ENCODE measurements at places on chromosomes 16 and 17.

GRCh38 chr16:60060731-60061130 is 1326.6 kb upstream of the GOT2 start:
- no peak for DNase-seq

DNA sequence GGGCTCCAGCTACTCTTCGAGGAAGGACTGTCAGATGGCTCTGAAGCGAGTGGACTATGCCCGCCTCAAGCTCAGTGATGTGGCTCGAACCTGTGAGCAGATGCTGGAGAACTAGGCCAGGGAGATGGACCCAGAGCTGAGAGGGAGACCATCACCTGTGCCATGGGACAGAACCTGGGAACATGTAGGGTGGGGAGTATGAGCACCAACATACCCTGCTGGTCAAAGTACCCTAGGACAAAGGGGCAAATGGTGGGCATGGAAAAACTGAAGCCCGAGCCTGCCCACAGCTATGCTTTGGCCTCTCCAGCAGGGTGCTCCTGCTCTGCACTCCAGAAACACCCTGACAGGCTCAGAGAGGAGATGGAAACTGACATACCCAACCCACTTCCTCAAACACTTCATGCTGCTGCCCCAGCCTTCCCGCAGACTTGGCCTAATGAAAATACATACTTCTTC is 1.9 kb downstream of the MED11 start:
- DNase-seq: no peak

DNA sequence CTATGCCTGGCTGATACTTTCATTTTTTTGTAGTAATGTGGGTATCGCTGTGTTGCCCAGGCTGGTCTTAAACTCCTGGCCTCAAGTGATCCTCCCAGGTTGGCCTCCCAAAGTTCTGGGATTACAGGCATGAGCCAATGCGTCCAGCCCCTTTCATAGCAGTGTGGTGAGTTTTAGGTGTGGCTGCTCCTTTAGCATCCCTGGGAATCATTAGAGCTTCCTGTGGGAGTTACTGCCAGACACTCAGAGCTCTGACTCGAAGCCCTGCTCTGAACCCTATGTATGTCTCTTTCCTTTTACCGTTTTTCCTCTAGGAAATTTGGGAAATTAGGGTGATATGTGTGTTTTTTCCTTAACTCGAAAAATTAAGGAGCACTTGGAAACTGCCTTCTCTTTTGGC is 44.5 kb downstream of the NDE1 start:
- DNase-seq: no peak

GRCh38 chr16:55585631-55586030 is 19.1 kb downstream of the CAPNS2 start:
- no peak for DNase-seq

GRCh38 chr17:76121932-76122430 is 18.4 kb upstream of the EXOC7 start:
- DNase-seq: no peak

DNA sequence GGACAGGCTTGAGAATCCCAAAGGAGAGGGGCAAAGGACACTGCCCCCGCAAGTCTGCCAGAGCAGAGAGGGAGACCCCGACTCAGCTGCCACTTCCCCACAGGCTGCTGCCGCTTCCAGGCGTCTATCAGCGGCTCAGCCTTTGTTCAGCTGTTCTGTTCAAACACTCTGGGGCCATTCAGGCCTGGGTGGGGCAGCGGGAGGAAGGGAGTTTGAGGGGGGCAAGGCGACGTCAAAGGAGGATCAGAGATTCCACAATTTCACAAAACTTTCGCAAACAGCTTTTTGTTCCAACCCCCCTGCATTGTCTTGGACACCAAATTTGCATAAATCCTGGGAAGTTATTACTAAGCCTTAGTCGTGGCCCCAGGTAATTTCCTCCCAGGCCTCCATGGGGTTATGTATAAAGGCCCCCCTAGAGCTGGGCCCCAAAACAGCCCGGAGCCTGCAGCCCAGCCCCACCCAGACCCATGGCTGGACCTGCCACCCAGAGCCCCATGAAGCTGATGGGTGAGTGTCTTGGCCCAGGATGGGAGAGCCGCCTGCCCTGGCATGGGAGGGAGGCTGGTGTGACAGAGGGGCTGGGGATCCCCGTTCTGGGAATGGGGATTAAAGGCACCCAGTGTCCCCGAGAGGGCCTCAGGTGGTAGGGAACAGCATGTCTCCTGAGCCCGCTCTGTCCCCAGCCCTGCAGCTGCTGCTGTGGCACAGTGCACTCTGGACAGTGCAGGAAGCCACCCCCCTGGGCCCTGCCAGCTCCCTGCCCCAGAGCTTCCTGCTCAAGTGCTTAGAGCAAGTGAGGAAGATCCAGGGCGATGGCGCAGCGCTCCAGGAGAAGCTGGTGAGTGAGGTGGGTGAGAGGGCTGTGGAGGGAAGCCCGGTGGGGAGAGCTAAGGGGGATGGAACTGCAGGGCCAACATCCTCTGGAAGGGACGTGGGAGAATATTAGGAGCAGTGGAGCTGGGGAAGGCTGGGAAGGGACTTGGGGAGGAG is at the start of gene CSF3:
TSS of gene CSF3 (plus strand) at position 436 of the 993 bp plus-strand sequence. CDS start at position 471, 35 bp downstream.
- DNase-seq: no peak

- DNase-seq: no peak
These were observed 6.3 kb upstream of the RAB37 start for GRCh38 chr17:74730491-74731346.

GRCh38 chr17:28684963-28685362 is 23.0 kb downstream of the SUPT6H start:
- DNase-seq: no peak

DNA sequence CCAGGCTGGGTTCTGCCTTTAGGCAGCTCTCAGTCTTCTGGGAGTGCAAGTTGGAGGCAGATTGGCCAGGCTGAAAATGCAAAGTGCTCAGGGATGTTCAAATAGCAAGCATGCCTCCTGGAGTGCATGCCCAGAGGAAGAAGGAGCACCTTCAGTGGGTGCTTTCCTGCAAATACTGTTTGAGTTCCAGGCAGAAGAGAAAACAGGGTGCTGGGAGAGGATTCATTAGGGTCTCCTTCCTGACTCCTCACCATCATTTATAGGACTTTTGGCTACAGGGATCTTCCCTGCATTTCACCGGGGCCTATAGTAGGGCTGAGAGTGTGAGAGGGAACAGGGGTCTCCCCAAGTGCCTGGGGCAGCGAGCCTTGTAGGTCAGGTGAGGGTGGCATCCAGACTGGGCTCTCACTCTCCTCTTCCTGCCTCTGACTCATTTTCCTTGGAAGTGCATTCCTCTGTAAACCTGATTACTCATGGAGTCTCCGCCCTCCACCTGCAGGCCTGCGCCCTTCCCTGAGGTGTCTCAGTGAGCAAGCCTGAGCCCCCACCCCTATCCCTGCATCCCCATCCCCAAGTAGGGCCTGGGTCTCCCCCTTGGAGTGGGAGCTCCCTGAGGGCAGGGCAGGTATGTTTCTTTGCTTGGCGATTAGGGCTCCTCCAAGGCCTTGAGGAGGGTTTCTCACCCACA is 17.1 kb upstream of the TNS4 start:
- no peak for DNase-seq

DNA sequence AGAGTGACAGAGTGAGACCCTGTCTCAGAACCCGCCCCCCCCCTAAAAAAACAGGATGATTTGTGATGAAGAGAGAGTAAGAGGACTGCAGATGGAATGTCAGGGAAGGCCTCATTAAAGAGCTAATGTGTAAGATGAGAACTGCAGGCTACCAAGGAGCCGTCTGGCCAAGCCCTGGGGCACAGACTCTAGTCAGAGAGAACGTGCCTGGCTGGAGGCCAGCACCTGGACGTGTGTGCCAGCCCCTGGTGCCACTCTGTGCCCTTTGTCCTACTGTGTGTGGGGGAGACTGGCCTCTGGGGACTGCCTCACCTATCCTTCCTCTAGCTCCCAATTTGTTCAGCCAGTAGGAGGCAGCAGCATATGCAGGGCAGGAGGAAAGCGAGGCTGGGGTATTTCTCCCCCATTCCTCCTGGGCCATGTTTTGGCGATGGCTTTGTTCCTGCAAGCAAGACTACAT is 37.1 kb downstream of the KNOP1 start:
- no peak for DNase-seq

GRCh38 chr16:67967183-67967957 is 1.1 kb downstream of the SLC12A4 start:
- DNase-seq: no peak

DNA sequence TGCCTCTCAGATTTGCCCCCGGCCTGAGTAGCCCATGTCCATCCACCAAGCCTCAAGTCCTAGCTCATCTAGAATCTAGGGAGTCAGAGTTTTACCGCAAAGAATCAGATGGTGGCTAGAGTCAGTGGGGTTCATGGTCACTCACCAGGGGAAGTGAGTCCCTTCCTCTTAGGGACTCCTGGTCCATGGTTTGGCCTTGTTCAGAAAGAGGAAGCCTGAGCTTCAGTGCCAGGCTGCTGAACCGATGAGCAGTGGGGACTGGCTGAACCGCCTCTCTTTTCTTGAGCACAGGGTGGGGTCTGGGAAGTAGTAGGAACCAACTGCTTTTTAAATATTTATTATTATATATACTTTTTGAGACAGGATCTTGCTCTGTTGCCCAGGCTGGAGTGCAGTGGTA is 160.3 kb downstream of the NTN1 start:
- no peak for DNase-seq

DNA sequence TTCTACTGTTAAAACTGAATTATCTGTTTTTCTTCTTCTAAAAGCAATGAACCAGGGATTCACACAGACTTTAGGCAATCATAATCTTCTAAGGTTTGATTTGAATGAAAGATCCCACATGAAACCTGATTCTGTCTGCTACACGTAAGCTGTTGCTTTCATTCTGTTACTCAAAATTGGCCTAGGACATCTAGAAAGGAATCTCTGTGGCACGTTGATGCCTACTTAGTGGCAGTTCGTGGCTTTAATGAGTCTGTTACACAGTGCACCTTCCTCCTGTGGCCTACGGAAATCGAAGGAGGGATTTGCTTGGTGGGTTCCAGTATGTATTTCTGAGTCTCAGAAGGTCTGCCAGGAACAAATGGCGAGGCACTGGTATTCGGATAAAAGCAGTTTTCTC is 489.4 kb upstream of the HSBP1 start:
- no peak for DNase-seq

- DNase-seq: no peak
These were observed 4.1 kb downstream of the UBALD2 start for GRCh38 chr17:76268991-76269981.

DNA sequence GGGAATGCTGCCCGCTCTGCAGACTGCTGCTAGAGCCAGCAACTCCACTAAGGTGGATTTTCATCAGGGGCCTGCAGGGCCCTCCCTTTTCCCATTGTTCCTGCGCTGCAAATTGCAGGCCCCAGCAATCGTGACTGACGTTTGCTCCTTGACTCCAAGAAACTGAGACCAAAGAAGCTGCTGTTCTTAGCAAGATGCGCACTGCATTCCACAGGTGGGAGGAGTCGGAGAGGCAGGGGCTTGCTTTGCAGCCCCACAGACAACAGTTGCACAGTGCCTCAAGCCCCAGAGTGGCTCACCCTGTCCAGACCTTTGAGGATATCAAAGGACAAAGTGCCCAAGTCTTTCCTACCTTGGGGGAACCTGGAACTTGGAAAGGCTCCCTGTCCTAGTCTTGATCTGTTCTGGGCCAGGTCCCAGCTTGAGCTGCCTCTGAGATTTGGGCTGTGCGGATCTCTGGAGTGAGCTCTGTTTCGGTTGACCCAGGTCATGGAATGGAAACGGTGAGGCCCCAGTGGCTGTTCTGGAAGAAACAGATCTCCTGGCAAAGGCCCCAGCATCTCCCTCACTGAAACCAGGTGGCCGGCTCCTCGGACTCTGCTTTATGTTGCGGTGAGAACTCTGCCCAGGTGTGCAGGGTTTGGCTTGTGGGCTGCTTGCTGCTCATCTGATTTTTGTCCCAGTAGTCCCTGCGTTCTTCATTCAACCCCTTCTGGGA is 24.9 kb downstream of the PLCD3 start:
- DNase-seq: no peak

DNA sequence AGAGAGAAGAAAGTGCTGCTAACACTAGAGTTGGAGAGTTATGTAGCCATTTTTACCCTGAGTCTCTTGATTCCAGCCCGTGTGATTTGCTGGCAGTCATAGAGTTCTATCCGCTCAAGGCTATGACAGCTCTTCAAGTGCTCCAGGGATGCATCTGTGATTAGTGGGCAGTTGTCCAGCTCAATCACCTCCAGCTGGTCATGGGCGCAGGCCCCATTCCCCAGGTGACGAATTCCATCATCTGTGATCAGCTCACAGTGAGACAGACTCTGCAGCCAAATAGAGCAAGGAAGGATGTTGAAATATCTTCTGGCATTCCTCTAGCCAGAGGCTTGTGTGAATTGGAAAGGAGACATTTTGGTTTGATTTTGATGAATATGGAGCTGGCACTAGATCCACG is 38.4 kb upstream of the STAC2 start:
- no peak for DNase-seq

- DNase-seq: no peak
These were observed 498 bp downstream of the PKMYT1 start for GRCh38 chr16:2979669-2980226.

- DNase-seq: no peak
These were observed 73.3 kb upstream of the IRX6 start for GRCh38 chr16:55250701-55251100.

GRCh38 chr17:68572138-68572842 is 28.9 kb downstream of the FAM20A start:
- DNase-seq: no peak

DNA sequence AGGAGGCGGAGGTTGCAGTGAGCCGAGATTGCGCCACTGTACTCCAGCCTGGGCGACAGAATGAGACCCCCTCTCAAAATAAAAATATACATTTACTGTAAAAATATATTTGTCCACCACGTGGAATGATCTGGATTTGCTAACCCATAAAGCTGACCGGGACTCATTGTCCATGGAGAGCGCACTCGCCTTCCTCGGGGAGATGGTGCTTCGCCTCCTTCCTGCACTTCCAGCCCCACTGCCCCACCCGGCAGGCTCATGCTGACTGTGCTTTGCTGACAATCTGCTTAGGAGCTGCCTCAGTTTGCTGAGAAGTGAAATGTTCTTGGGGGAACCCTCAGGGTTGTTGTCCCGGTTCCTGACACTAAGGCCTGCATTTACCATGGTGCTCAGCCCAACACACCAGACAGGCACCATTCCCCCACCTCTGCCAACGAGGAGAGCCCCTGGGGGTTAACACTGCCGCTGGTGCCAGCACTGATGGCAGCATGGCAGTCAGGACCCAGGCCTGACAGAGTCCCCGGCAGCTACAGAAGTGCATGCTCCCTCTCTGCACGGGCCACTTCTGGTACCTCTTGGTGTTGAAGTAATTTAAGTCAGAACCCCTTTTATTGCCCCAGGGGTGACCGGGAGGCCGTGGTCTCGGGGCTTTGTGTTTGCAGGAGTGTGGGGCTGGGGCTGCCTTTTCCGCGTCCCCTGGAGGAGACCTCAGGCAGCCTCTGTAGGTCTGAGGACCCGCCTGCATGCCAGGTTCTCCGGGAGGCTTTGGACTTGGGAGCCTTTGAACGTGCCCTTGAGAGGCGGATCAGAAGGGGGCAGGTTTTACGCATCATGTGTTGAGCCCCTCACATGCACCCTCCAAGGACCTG is 2.5 kb downstream of the NUBP2 start:
- no peak for DNase-seq

GRCh38 chr16:26134588-26134987 is 442.8 kb downstream of the HS3ST4 start:
- DNase-seq: no peak

Measured in NCI-H446 treated with DMSO at 0.1 percent for 48 hours (cell line).